ENCODE measurements at places on chromosomes 12 and 14.

DNA sequence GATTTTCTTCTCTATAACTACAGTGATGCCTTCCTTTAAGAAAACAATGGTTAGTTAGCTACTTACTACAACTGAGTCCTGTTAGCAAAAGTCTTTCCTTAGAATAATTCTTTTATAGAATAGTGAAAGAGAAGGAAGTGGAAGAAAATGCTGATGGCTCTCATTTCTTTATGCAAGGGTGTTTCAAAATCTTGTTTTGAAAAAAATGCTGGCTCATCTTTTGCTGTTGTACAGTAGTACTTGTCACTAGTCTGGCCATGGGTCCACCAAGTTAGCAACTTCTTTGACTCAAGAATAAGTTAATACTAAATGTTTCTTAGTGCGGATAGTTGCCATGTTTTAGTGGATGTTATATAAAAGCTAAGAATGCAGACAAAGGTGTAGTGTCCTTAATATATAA, 225.4 kb downstream of the PTPRO start:
- DNase-seq = no peak

- DNase-seq = no peak
These were observed 27.4 kb downstream of the PALS1 start for GRCh38 chr14:67268426-67269150.

DNA sequence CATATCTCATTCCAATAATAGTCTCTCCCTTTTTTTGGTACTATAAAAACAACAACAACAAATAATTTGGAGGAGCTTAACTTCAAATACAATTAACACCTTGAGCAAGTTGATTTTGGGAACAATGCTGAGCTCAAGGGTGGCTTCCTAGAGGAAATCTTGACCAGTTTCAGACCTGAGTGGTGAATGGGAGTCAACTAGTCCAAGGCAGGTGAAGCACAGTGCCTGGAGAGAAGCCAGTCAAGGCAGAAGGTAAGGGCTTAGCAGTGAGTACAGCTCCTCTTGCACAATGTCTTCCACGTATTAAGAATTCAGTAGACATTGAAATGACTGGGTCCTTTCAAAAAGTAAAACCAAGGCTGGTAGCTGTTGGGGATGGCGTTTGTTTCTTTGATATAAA, 444.8 kb downstream of the ATP23 start:
- no peak for DNase-seq

- DNase-seq = no peak
These were observed 68.7 kb downstream of the DICER1 start for GRCh38 chr14:95088665-95089064.

DNA sequence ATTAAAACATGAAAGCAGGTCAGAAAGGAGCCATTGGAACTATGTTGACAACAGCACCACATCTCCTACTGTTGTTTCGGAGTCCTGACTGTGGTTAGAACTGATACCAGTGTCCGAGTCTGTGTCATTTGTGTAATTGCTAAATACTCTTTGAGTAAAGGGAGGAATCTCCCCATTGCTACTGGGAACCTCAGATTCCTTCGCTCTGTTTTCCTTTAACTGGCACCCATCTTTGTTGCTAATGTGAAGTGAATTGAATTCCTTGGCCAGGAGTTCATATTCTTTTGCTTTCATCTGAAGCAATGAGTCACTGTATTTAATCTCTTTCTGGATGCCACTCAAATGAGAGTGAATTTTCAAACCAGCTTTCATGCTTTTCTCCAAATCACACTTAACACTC, 31.5 kb downstream of the RASSF9 start:
- no peak for DNase-seq

DNA sequence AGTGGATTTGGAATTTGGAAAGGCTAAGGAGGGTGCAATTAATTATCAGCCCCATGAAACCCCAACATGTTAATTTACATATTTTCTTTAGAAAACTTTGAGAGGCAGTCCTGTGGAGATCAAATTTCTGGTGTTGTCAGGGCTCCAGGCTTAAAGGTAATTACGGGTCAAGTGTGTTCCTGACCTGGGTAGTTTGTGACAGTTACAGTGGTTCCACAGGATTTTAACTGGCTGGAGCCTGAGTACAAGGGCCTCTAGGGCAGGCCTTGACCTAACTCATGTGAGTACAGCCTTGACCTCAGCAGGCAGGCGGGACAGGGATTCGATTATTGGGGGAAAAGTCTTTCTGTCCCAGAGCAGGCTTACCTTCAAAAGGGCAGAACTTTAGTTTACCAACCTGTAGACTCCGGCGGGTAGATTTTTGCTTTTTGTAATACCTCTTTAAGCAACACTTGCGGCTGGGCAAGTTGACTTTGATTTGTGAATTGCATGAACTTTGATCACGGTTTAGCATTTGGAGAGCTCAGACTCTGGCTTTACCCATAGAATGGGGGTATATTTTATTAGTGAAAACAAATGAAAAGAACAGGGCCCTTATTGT, 8.4 kb upstream of the PPTC7 start:
- no peak for DNase-seq

DNA sequence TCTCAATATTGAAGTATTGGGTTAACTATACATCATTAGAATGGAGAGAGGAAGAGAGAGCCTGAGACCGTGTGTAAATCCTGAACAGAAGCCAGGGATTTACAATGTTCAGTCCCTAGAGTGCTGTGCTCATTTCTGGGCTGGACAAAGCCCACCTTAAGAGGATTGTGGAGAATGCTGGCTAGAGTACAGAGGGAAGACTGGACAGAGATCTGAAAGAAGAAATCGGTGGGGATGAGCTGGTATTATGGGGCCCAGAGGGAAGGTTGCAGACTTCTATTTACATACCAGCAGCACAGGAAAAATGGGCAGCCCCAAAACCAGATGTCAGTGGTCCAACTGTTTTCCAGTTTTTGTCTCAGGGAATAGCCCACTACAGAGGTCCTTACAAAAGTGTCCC, 42.3 kb downstream of the RTN1 start:
- no peak for DNase-seq

DNA sequence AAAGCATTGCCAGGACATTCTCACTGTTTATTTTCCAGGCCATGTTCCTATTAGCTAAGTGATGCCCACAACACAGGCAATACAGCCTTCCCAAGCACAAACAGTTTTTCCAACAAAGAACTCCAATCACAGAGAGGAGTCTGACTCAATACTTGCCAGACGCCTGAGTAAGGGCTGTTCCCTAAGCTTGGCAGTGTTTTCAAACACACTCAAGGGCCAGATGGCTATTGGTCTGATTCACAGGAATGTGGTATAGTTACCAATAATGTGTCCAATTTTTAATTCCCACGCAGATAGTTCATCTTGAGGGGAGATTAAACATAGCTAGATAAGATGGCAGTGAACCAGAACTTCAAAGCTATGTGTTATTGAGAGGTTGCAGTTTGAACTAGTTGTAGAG, 381.0 kb downstream of the SNAPC1 start:
- DNase-seq = no peak

DNA sequence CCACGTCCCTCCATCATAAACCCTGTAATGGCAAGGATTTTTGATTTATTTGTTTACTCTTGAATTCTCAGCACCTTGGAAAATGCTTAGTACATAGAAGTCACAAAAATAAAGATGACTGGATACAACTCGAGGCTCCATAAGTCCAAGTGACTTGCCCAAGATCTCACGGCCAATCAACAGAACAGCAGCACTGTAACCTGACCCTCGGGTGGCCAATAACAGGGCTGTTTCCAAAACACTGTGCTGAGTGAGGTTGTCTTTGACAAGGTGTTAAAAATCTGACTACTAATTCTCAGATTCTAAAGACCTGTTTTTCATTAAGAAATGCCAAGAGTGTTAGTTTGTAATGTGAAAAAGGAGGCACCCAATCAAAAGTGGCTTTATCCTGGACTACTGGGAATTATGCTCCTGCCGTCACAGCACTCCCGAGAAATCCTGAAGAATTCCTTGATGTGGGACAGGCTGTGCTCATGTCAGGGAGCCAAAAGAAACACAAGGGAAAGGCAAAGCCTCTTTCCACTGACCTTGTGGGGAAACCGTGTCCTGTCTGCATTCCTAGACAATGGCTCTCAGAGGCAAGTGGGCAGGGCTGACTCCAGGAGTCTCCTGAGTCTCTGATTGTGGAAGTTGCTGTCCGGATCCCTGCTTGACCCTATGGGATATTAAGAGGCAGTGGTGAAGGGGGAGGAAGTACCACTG, 204.7 kb upstream of the PELI2 start:
- DNase-seq = no peak

Measured in activated CD4-positive, alpha-beta T cell treated with anti-CD3 and anti-CD28 coated beads for 1 hour (primary cell).